SK-N-DZ (cell line): ENCODE measurements at places on chromosomes 16 and 17.

GRCh38 chr17:4453812-4454591 lies 20.3 kb downstream of the SPNS3 start:
- no peak for DNase-seq

- no peak for DNase-seq
Observed at GRCh38 chr16:3088925-3089716, 10.0 kb downstream of the ZSCAN10 start.

GRCh38 chr16:17408296-17408695 lies 62.5 kb downstream of the XYLT1 start:
- no peak for DNase-seq

GRCh38 chr16:64172226-64172625 lies 949.6 kb downstream of the CDH11 start:
- no peak for DNase-seq

DNA sequence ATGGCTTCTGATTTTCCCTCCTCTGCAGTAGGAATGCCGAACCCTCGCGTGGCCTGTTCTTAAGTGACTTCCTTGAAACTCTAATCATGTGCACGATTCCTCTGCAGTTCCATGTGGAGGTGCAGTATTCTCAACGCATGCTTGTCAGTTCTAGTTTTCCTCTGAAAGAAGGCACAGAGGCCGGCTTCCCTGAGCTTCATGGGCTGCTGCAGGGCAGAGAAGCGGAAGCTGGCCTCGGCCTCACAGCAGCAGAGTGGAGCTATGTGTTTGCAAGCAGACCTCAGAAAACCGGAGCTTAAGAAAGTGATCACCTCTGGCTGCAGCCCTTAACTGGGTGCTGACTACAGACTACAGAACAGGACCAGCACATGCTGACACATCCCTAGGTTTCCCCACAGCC lies 500.7 kb downstream of the GRIN2A start:
- no peak for DNase-seq

- peak; percentile 38 for DNase-seq
Observed at GRCh38 chr17:61414141-61414935, 14.7 kb downstream of the TBX2 start.

GRCh38 chr17:57666946-57667345 lies 78.2 kb downstream of the CCDC182 start:
- DNase-seq: no peak

DNA sequence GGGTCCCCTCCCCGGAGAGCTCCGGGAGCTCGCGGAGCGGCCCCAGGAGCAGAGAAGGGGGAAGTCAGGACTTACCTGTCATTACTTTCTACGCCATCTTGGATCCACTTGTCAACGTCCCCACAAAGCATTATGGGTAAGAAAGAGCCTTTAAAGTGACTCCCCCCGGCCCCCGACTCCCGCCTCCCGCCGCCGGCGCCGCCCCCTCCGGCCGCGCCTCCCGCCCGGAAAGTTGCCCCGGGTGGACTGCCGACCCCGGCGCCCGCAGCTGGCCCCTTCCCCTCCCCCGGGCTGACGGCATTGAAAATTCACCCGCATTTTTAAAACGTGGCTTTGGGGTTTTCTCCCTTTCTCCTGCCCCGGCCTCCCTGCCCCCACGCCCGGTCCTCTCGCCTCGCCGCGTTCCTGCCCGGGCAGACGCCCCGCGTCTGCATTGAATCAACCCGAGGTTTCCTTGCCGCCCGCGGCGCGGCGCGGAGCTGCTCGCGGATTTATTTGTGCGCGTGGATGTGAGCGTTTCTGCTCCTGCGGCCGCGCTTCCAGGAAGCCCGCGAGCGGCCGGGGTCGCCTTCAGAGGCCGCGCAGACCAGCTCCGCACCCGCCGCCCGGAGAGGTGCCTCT lies at the start of gene HELZ:
Gene HELZ (minus strand): TSS at position 124 of the 621 bp plus-strand sequence. CDS start 26,392 bp downstream, outside the sequence.
- DNase-seq: peak; percentile 85

GRCh38 chr16:27339180-27339579 lies 25.4 kb downstream of the IL4R start:
- no peak for DNase-seq

DNA sequence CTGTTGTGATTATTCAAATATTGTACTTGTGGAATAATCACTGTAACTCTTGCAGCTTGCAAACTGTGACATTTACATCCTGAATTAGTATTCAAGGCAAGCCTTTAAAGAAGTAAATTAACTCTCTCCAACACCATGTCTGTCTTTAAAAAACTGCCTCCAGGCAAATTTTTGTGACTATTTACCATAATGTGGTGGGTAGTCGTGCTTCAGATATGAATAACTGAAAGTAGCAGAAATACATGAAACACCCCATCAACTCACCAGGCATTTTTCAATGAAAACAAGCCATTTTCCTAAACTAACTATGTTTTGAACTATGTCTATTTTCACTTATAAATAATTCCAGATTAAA lies 217.4 kb upstream of the PSMD7 start:
- DNase-seq: no peak

DNA sequence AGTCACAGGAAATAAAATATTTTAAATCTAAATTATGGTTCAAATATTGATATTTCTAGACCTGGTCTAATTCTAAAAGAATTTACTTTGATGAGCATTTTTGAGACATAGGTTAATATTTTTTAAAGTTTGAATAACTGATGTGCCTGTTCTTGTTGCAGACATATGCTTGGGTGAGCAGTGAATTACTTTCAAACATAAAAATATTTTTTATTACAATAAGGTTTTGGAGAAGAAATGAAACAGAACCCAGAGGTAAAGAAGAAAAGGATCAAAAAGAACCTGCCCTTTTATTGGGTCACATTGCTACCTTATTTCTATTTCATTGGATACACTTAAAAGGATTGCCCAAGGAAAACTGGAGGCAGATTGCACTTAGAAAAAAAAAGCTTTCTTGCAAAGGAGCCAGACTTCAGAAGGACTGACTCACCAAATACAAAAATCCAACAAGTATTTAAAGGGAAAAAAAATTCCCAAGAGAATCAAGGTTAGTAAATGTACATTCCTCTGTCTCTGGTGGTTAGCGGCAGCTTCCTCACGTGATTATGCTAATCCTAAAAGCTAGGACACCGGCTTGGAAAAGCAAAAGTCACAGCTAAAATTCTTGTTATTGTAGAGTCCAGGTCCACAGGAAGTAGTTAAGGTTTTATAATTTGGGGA lies 18.5 kb downstream of the ENPP7 start:
- DNase-seq: no peak

- no peak for DNase-seq
Observed at GRCh38 chr16:88725609-88726407, 19.5 kb downstream of the CTU2 start.

GRCh38 chr17:4317610-4318009 lies 48.9 kb downstream of the UBE2G1 start:
- DNase-seq: no peak

- DNase-seq: no peak
Observed at GRCh38 chr16:1428511-1428910, 2.4 kb upstream of the PERCC1 start.

GRCh38 chr17:40714473-40714872 lies 10.9 kb upstream of the KRT24 start:
- no peak for DNase-seq

DNA sequence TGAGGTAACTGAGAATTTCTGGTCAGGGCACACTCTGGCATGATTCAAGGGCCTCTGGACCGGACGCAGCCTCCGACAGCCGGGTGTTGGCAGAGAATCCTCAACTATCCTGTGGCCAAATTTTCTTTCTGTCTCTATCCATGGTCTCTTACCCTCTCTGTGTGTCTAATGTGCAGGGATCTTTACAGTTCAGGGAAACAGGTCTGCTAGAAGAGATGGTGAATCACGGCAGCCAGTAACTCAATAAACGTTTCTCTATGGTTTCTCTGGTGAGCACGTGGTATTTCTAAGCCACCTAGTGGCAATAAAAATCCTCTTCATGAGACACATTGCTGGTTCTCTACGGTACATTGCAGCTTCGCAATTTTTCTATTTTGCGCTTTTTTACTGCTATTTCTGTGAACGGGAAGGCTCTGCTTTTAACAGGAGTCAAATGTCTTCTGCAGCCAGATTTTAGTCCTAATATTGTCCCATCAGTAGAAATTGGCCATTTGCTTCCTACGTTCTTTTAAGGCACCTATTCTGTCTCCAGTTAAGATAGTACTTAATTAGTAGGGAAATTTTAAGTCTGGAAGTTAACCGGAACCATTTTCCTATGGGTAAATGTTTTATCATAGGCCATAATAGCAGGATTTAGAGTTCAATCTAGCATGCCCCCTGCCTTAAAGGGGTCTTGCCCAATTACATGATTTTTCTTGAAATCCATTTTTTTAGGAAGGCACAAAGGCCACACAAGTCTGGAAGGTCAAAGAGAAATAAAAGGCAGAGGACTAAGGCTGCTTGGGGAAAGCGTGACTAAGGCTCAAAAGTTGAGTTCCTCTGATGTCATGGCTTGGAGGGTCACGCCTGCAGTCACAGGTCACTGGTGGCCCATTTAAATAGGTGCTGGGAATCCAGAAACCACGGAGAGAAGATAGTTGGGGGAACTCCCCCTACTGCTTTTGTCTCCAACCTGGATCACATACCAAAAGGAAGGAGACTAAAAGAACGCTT lies 31.5 kb downstream of the QPRT start:
- DNase-seq: peak; percentile 78

GRCh38 chr16:61681673-61682072 lies 354.6 kb downstream of the CDH8 start:
- no peak for DNase-seq

GRCh38 chr17:49871211-49871610 lies 23.3 kb upstream of the TAC4 start:
- DNase-seq: no peak

DNA sequence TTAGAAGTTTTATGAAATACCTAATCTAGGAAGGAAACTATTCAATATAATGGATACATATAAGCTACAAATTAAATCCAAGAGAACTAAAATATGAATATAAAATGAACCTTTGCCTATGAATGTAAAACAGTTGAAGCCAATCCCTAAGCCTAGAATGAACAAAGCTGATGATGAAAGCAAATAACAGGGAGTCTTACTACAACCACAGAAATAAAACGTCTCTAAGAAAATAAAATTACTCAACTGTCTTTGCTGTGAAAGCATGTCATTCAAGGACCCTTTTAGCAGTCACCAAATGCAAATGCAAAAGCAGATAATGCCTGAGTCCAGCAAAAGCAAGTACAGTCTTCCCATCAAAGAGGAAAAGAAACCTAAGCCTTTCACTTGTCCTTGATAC lies 23.0 kb downstream of the FAM222B start:
- DNase-seq: no peak

DNA sequence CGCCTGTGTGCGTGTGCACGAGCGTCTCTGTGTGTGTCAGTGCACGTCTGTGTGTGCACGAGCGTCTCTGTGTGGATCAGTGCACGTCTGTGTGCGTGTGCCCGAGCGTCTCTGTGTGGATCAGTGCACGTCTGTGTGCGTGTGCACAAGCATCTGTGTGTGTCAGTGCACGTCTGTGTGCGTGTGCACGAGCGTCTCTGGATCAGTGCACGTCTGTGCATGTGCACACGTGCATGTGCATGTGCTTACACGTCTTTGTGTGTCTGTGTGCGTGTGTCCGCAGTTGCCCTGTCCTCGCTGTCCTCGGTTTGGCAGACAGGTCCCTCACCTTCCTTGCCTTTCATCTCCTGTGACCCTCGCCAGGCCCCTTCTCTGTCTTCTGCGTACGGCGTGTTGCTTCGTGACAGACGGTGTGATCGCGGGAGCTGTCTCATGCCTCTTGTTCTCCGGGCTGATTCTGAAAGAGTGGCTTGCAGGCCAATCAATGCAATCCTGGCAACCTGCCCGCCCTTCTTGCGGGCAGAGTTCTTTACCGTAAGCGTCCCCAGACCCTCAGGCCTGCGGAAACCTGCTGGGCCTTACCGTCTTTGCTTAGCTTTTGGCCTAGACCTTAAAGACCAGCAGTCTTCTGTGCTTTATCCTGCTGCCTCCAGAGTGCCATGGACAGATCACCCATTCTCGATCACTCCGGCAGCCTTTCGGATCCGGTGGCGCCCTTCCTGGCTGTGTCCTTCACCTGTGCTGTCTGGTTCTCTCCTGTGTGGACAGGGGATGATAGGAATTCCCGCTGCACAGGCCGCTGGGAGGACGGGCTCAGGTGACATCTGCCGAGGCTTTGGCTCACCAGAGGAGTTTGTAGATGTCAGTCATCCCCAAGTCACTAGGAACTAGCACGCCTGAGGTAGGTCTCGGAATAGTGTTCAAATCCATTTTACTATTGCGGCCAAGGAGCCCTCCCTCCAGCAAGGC lies 18.5 kb downstream of the MLYCD start:
- DNase-seq: no peak

DNA sequence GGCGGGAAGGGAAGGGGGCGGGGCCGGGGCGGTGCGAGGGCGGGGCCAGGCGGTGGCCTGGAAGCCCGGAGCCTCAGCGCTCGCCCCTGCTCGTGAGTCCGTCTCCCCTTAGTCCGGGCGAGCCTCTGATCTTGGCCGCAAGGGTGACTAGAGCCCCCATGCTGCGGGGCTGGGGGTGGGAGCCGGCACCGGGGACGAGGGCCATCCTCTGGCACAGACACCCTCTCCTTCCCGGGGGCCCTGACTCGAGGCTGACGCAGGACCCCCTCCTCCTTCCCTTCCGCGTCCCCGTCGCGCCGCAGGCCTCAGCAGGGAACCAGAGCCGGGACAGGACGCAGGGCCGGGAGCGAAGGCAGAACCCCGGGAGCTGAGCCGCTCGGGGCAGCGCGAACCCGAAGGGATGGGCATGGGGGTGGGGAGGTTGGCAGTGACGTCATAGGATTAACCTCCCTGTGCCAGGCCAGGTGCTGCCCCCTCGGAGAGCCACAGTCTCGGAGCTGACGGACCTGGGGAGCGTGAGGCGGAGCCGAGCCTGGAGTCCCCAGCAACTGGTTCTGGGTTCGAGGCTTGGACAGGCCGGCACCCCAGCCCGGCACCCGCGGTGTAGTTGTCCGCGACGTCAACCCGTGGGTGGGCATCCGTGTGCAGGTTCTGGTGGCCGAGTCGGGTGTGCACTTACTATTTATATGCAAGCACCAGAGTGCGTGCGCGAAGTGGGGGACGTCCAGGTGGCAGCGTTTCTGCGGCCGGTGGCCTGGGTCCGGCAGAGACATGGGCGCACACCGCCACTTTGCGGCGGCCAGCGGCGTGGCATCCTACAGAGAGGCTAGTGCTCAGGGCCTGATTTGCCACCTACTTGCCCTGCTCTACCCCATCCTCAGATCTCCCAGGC lies 503 bp upstream of the PLCD3 start:
- peak; percentile 87 for DNase-seq
